Activated gamma-delta T cell treated with Interleukin-2 at 50 U/mL for 16 hours (primary cell): ENCODE measurements at places on chromosomes 7 and 10.

GRCh38 chr7:22185559-22185958, 171.4 kb downstream of the RAPGEF5 start:
- no peak for DNase-seq

GRCh38 chr10:88028654-88029053, 165.2 kb downstream of the PTEN start:
- no peak for DNase-seq

DNA sequence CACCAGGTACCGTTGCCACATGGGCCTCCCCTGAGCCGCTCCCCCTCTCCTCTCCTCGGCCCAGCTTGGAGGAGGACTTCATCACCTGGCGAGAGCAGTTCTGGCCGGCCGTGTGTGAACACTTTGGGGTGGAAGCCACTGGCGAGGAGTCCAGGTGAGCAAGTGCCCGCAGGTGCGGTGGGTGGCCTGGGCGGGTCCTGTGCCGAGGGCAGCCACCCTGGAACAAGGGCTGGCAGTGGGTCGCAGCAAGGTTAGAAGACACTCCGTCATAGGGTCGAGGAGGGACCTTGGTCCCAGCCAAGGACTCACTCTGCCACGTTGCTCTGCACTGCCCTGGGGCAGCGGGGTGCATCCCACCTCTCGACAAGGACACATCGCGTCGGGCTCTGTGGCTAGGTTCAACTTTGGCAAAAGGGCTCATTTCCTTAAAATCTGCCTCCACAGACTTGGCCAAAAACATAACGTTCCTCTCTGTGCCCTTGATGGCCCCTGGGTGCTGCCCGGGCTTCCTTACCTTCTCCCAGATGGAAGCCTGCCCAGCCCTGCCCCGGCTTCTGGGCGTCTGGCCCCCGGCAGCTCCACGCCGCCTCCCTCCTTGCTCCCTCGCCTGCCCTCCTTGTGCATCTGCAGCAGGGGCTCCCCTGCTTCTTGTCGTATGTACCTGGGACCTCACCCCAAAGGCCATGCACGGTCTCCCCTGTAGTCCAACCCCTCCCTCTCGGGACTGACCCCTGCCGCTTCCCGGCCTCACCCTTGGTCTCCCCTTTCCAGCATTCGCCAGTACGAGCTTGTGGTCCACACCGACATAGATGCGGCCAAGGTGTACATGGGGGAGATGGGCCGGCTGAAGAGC, 12.7 kb downstream of the TMEM120A start:
- no peak for DNase-seq

- DNase-seq = no peak
These were observed 103.7 kb downstream of the TCERG1L start for GRCh38 chr10:131207584-131208532.

GRCh38 chr7:70778585-70778984, 353.4 kb upstream of the GALNT17 start:
- DNase-seq = no peak

GRCh38 chr10:1168763-1169162, 112.6 kb downstream of the WDR37 start:
- DNase-seq = no peak

DNA sequence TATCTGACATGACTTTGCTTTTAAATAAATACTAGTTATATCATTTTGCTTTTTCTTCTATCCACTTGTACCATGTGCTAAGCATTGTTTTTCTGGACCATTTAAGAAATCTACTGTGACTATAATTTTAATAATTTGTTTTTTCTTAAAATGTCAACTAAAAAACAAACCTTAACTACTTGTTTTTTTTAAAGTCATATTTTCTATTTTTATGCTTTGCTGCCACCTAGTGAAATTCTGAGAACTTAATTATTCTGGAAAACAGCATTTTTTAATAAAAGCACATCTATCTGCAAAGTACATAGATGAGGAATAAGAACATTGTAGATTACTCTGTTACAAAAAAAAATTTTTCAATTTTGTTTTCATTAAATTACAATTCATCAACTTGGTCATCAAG, 47.4 kb downstream of the ORC5 start:
- DNase-seq = no peak

DNA sequence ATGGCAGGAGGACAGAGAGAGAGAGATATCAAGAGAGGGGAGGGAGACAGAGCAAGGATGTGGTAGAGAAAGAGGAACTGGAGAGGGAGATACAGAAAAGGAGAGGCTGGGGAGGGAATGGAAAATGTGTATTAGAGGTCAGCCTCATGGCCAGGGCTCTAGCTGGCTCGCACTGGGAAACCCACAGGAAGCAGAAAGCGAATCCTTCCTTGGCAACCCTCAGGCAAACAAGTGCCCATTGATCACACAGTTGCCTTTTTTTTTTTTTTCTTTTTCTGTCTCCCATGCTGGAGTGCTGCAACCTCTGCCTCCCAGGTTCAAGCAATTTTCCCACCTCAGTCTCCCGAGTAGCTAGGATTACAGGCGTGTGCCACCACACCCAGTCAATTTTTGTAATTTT, 391.2 kb downstream of the TYW1 start:
- no peak for DNase-seq

DNA sequence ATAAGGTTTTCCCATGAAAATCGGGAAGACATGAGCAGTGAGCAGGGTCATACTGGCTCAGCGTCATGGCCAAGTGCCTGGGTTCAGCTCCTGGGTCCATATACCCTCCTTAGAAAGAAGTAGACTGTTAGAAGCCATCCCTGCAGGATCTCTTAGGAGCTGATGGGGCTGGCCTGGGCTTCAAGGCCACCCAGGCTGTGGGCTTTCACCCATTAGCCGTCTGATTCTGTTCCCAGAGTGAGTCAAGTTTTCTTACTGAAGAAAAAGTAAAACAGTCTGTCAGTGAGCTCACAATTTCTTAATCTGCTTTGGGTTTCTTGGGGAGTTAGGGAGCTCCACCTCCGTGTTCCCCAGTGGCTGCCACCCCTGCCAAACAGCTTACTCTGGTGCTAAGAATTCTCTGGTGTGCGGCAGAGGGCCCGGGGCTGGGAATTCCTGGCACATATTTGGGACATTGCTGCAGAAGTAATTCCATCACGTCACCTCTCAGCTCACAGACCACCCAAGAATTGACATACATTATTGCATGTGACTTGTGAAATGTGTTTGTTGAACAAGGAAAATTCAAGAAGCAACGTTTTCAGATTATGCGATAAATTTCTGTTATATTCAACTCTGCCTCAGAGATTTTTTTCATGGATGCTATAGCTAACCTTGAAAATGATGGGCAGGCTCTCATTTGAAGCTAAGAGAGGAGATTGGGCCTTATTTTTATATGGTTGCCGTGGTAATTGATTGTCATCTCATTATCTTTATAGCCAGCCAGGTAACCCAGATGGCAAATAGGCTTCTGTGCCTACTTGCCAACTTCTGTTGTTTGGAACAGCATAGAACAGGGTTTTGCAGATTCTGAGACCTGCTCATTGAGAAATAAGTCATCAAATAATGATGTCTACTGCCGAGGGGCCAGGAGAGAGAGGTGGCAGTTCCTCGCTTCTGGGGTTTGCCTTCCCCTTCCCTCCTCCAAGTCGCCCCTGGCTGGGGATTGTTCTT, 166.4 kb downstream of the CHN2 start:
- no peak for DNase-seq

- no peak for DNase-seq
These were observed 528.9 kb downstream of the PARD3 start for GRCh38 chr10:34286136-34286739.

GRCh38 chr10:62426600-62426999, 52.4 kb downstream of the ZNF365 start:
- DNase-seq = no peak

DNA sequence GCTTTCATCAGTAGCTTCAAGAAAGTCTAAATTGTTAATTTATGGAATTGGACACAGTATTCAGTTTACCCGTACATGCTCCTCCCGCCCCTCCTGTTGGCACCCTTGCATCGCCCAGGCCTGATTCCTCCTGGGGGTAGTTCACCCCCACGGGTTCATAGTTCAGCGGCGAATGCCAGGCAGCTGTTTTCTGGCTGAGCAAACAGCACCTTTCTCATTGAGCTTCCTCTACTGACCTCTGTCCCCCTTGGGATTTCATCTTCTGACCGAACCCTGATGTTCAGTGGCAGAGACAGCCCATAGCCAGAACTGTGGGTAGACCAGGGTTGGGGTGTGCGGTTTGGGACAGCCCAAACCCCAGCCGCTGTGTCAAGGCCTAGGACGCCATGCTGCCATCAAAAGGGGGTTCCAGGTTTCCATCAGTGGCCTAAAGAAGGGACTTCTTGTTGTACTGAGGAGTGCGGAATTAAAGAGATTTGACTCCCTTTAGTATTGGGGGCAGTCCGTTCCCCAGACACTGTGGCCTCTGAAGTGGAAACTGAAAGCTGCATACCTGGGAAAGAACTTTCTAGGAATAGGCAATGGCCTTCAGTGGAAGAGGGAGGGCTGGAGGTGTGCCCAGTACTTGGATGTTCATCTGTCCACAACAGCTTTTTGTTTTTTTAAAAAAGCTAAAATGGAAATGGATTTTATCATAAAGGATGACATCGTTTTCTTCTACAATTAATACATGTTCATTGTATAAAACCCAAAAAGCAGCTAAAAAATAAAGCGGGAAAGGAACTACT, 19.0 kb downstream of the MDH2 start:
- no peak for DNase-seq

GRCh38 chr7:112452102-112452888, 2.0 kb downstream of the IFRD1 start:
- no peak for DNase-seq

DNA sequence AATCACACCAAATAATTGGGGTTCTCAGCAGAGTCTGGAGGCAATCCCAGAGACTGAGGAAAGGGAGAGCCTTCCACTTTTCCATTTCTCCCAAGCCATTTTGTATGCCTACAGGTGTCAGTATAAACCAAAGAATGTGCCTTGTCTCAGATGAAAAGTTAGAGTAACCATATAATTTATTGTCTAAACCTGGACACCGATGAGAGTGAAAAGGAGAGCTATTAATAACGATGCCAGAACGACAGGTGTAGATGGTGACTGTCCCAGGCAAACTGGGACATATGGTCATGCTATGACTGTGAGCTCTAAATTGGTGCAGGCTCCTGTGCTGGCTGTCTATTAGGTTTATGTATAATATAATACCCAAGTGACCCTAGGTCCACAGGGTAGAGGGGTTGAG, 219.6 kb downstream of the ARHGAP12 start:
- DNase-seq = no peak

DNA sequence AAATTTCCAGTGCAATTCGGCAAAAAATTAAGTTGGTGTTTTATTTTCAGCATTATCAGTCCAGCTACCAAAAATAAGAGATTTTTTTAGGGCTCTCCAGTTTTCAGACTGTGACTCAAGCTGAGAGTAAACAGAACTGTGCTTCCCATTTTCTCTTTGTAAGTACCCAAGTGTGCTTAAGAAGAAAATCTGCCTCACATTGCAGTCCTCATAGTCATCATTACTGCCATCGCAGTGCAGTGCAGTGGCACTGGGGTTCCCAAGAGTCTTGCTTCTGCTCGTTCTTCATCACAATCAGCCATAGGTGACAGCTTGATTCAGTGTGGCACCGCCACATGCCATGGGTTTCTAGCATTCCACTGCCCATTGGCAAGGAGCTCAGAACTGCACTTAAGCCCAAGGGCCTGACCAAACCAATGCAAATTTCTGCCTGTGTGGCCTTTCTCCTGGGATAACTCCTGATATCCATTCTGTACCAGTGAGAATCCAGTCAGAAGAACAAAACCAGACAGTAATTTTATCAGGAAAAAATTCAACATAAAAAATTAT, 25.6 kb upstream of the ERCC6 start:
- DNase-seq = no peak

DNA sequence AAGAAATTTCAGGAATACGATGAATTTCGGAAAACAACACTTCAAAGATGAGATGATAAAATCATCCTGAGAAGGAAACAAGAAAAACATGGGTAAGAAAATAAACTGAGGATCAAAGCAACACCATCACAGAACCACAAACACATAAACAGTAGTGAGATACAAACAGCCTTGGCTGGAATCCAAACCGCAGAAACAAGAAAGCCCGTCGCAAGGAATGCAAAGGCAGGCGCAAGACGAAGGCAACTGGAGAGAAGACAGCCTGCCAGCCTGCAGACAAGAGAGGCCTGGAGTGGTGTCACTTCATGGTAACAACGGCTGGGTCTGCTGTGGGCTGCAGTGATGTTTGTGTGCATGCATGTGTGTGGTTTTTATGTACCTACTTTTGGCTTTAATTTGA, 61.8 kb upstream of the DRGX start:
- DNase-seq = no peak

- DNase-seq = no peak
These were observed 51.7 kb downstream of the VOPP1 start for GRCh38 chr7:55520426-55521140.

- DNase-seq = no peak
These were observed 136.8 kb upstream of the PDE1C start for GRCh38 chr7:32206987-32207386.

GRCh38 chr10:27390681-27391080, 113.4 kb upstream of the RAB18 start:
- DNase-seq = no peak

- DNase-seq = no peak
These were observed 105.3 kb downstream of the SORCS1 start for GRCh38 chr10:107059068-107059804.

DNA sequence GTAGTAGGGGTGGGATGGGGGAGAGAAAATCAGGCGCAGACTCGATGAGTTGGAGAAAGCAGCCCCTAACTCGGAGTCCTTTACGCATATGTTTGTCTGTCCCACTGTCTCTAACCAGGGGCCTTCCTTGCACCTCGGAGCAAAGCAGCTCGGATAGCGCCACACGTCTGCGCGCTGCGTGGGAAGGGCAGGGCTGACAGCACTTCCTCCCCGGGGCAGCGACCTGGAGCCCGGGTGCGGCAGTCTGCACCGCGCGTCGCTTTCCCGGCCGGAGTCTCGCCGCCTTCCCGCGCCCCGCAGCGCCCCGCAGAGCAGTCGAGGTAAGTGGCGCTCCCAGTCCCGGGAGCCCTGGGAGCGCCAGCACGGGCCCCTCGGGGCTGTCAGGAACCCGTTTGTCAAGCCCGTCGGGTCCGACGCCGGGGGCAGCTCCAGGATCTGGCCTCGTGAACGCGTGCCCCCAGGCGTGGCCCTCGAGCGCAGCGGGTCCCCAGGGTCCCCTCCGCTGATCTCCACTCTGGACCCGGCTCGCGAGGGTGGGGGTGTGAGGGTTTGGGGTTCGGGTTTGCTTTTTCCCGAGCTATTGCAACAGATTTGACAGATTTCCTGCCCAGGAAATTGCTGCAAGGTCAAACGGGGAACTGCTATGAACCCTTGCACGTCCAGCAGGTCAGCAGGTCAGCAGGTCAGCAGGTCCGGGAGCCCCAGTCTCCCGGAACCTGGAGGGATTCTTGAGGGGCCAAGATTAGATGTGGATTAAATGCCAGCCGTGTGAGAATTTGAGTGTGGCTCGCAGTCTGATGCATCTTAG, 597 bp downstream of the APBB1IP start:
- peak; percentile 68 for DNase-seq
